Activated T-cell treated with anti-CD3 and anti-CD28 coated beads for 48 hours (primary cell): ENCODE measurements at places on chromosomes 6 and 20.

DNA sequence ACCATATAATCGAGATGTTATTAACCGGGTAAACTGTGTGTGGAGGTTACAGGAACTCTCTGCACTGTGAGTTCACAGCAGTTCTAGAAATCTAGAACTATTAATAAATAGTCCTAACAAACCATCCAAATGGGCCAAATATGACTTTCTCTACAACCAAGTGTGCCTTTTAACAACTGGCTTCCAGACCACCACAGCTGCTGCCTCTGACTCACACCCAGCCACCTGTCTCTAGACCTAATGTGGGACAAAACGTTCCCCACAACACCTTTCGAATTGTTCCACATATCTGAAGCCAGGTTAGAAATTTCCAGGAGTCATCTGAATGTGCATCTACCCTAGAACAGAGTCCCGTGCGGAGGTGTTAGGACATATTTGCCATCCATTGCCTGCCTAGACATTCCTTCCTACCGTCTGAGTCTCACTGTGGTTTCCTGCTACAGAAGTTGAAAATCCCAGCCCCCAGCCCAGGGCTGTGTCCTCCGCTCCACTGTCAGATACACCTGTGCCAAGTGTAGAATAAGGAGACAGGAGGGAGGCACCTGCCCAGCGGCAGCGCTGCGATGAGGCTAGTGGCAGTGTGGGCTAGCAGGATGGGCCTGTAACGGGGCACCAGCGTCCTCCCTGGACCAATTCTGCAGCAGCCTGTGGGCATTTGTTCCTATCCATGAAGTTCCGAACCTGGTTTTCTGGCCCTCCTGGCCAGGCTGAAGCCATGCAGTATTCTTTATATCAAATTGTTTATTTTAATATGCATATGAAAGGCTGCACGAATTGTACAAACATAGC is 28.5 kb upstream of the MAP3K4 start:
- DNase-seq: no peak

DNA sequence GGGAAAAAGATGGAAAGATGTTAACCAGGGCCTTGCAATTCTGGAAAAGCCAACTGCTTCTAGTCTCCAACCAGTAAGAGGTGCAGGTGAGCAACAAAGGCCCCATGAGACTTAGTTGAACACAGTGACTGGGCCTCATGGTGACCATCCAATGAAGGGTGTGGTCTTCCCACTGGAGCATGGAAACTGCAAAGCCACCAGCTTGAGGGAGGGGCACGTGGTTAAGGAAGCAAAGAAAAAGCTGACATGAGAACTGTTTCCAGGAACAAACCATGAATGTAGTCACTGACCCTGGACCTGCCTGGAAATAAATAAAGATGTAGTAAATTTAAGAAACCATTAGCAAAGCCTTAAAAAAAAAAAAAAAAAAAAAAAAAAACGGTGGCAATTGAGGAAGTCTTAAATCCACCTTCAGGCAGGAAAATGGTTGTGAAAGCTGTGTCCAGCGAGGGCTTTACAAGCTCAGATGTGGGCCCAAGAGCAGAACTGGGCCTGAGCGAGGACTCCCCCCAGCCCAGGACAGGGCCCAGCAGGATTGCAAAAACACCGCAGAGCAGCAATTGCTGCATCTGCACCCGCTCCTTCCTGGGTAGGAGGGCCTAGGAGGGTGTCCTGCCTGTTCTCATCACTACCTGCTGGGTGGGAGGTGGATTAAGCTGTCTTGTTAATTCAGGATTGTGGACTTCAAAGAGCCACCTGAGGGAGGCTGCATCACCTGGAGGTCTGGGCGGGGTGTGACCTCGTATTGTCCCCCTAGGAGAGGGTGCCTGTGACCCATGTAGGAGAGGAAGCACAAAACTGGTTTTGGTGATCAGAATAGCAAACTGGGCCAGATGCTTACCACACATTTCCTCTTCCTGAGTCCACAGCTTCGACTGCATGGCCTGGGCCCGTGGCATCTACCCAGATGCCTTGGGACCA is 10.3 kb downstream of the GFRA4 start:
- no peak for DNase-seq

DNA sequence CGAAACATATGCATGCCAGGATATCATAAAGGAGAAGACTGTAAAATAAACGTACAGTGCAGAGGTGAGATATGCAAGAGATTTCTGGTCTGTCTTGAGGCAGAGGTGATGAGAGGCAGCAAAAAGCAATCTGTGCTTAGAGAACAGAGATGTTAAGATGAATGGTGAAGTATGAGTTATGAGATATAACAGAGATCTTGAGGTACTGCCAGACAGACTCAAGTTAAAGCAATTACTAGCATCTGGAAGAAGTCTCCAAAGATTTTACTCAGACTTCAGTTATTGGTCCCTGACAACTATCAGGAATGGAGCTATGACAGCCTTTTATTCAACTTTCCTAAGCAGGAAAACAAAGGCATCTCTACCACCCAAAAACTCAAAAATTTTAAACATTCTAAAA is 122.8 kb upstream of the DST start:
- DNase-seq: no peak

- DNase-seq: no peak
Measured at GRCh38 chr20:63973160-63973479, 3.4 kb upstream of the ZNF512B start.

DNA sequence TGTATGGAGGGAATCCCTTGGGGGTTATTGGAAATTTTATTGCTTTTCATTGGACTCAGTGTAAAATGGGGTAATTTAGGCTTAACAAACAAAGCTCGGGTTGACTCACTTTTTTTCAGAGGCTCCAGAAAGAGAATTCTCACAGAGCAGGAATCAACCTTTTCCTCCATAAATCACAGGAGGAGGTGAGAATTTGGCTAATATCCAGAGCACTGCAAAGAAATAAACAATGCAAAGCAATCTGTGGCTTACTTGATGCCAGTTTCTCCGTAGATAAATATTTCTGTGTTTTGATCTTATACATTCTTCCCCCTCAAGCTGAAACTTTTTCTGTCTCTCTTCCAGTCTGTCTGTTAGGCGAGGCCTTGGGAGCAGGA is 176.6 kb downstream of the TSHZ2 start:
- DNase-seq: no peak

GRCh38 chr6:42293386-42293977 is 75.8 kb upstream of the MRPS10 start:
- DNase-seq: no peak

- no peak for DNase-seq
Measured at GRCh38 chr6:6331393-6331792, 10.9 kb upstream of the F13A1 start.

DNA sequence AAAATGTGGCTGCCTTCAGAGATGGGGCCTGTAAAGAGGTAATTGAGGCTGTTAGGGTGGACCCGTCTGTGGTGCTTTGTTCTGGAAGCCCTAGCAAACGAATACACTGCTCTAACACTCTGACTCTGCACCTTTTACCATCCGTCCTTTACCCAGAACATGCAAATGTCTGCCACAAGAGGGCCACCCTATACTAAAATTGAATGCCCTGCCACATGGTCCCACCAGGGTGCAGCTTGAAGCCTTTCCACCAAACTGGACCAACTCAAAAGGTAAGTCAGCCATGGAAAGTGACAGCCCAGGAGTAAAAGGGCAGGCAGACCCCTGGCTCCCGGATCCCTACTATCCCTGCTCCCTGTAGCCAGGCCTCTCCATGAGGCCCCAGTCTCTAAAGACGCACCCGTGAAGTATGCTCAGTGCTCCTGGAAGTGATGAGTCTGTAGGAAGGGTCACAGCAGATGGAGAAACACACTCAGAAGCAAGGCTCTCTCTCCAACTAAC is 5.8 kb upstream of the BFSP1 start:
- DNase-seq: peak; percentile 48

DNA sequence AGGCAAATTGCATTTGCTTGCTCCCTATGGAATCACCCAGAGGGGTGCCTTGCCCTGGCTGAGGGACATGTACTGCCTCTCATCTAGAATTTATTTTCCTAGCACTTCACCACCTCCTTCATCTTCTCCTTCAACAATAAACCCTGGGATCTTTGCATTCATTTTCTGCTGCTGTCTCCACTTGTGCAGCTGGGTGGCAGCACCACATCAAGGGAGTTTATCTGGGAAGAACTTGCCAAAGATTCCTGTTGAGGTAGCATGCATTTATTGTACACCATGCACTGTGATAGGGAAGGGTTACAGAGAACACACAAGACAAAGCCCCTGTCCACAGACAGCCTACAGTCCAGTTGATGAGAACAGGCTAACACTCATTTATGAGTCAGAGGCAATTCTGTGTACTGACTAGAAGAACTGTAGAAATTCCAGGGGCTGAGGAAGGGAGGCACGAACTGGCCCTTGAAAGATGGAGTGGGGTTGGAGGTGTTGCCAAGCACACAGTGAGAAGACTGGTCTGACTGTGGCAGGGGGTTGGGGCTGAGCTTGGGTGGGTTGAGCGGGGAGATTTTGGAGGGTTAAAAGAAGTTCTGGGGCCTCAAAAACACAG is 17.5 kb downstream of the C20orf173 start:
- no peak for DNase-seq

DNA sequence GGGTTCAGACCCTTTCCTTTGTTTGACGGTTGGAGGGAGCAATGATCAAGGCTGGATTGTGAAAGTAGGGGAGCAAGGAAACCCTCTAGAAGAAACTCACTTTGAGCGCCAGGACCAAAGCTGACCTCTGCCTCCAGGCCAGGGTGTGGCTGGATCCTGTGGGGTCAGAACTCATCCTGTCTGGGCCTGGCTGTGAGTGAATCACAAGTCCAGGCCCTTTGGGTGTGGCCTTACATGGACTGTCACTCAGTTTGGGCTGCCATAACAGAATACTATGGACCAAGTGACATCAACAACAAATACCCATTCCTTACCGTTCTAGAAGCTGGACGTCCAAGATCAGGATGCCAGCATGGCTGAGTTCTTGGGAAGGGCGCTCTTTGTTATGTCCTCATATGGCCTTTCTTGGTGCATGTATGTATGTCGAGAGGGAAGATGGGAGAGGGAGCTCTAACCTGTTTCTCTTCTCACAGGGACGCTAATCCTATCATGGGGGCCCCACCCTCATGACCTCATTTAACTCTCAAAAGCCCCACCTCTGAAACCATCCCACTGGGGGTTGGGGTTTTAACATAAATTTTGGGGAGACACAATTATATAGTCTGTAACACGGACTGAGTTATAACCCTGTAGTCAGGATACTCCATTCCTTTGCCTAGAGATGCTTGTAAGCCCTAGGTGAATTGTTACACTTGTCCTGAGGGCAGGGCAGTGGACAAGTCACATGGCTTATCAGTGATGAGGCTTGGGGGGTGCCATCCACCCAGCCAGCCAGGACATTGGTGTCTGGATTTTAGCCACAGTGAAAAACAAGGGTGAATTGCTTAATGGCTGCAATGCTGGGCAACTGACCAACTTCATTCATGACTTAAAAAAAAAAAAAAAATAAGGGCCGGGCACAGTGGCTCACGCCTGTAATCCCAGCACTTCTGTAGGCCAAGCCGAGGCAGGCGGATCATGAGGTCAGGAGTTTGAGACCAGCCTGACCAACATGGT is 80.0 kb downstream of the TRMT11 start:
- no peak for DNase-seq

- peak; percentile 36 for DNase-seq
Measured at GRCh38 chr6:129748212-129748900, 38.4 kb upstream of the ARHGAP18 start.

DNA sequence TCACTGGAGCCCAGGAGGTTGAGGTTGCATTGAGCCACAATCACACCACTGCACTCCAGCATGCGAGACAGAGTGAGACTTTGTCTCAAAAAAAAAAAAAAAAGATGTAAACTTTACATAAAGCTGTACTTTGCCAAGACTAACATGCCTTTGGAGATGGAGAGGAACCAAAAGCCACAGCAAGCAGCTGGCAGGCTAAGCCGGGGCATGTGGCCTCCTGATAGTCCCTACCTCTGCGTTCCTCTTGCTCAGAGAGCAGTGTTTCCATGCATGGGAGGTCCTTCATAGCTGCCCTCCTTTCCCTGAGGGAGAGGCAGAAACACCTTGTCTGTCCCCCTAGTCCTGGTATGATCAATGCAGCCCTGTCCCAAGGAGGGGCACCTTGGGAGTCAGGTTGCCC is 35.2 kb downstream of the SPATA2 start:
- DNase-seq: no peak

GRCh38 chr20:62570897-62571668 is 71.2 kb upstream of the SLCO4A1 start:
- no peak for DNase-seq

- no peak for DNase-seq
Measured at GRCh38 chr6:26420688-26421171, 18.7 kb downstream of the BTN3A1 start.

DNA sequence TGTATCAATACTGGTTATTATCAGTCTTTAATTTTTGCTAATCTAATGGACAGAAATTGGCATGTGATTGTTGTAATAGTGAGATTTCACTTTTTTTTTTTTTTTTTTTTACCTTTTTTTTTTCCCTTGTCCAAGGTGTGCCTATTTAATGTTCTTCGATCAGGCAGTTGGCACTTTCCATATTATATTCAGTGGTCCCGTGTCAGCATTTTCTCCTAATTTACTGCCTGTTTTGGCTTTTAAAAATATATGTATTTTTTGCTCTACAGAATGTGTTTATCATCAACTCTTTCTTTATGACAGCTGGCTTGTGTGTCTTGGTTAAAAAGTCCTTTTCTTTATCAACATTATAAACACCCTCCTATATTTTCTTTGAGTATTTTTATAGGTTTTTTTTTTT is 39.4 kb downstream of the CDYL start:
- DNase-seq: no peak

GRCh38 chr6:25635886-25636317 is 16.1 kb upstream of the SCGN start:
- DNase-seq: no peak

GRCh38 chr20:40770564-40771307 is 81.7 kb upstream of the MAFB start:
- DNase-seq: no peak

DNA sequence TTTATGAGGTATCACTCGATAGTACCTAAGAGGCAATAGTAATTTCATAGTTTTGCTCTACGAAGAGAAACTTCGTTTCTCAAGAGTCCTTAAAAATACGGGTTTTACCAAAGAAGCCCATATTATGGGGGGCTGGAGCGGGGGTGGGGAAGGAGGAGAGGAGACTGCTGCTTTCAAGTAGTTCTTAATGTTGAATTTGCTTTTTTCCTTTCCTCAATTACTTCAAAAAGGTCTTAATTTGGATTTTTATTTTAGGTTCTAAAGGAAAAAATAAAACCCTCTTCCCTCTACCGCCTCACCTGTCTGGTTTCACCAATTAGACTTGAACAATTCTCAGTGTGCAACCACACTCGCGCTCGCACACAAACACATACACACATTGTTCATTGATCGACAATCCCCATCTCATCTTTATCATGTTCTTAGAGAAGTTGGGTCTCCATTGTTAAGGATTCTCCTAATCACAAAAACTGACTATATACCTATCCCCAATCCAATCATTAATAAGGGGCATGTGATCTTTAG is 97.2 kb downstream of the HFE start:
- no peak for DNase-seq
